ENCODE measurements at places on chromosomes 1 and 21.

DNA sequence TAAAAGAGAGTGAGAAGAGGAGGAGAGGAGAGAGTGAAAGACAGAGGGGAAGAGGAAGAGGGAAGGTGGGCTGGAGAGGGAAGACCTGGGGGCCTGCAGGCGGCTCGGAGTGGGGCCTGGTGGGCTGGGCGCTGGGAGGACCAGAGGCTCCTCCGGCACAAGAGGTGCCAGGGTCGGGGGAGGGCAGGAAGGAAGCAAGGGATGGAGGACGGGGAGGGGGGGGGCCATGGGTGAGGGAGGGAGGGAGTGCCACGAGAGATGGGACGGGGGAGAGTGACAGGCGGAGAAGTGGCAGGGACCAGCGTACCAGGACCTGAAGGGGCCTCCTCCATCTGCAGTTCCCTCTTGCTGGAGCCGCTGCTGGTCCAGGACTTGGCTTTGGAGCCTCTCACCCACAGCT is 87.7 kb downstream of the CASZ1 start:
- DNase-seq, result no peak

DNA sequence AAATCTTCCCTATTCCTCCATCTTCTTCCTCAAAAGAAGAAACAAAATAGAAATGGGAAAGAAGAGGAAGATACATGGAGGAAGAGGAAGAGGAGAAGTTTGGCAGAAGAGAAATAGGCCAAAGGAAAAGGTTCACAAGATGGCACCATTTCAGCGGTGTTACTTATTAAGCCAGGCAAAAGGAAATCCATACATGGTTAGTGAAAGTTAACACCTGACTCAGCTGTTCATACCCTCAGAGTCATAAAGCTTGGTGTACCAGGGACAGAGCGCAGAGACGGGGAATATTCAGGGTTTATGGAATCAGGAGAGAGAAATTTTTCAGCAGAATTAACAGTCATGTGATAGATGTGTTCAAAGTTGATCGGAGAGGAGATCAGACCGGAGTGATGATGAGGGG is 70.6 kb downstream of the COQ8A start:
- no peak for DNase-seq

- no peak for DNase-seq
Measured at GRCh38 chr1:219716611-219717114, 103.8 kb upstream of the ZC3H11B start.

DNA sequence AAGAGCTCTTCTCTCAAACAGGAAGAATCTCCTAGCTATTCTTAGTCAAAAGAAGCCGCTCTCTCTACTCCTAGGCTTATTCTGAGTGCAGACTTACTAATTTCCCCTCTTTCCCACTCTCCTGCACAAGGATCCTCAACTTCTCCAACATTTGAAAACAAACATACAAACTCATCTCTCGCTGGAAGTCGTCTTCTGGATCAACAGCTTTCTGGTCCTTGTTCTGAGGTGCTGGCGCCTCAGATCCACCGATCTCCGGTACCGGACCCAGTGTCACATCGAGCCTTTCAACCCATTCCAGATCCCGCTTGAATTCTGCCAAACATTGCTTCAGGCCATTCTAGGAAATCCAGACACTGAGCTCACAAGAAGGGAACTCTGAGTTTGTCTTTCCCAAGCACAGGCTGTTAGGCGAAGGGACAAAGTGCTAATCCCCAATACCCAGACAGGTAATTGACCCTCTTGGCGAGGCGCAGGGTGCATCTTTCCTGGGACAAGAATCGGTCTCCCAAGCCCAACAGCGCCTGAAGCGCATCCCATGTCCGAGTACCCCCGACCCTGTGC is 696 bp downstream of the EBNA1BP2 start:
- no peak for DNase-seq

GRCh38 chr1:83958704-83959103 is 40.2 kb downstream of the TTLL7 start:
- DNase-seq, result no peak

GRCh38 chr1:44847845-44848244 is 4.8 kb upstream of the PTCH2 start:
- DNase-seq, result no peak

DNA sequence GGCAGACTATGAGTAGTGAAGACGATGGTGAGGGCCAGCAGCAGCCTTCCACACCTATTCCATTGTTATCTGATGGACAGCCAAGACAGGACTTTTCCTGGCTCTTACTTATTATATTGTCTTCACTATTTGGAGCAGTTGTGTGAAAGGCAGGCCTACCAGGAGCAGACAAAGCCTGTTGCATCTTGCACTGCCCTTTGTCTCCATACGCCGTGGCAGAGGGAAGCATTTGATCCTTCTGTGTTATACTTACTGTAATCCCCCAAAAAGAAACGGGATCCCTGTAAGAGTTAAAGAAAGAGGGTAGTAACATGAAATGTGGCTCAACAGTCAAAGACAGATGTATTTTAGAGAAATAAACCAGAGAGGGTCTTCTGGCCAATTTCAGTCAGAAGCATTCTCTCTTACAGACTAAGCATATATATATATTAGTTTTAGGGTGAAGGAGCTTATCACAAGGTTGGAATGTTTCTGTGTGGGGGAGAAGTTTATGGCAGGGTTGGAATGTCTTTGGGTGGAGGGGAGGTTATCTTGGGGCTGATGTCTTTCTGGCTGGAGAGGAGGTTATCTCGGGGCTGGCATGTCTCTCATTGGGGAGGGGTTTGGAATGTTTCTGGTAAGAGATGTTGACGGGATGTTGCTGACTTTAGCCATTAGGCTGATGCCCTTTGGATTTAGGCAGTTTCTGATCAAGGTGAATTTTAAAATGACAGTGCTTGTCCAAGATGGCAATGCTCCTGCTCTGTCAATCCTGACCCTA is 23.4 kb upstream of the HSD3B1 start:
- no peak for DNase-seq

GRCh38 chr1:116514708-116515525 is 55.9 kb downstream of the CD58 start:
- DNase-seq, result peak; percentile 23

GRCh38 chr1:156434989-156435544 is 65.5 kb downstream of the MEF2D start:
- no peak for DNase-seq

DNA sequence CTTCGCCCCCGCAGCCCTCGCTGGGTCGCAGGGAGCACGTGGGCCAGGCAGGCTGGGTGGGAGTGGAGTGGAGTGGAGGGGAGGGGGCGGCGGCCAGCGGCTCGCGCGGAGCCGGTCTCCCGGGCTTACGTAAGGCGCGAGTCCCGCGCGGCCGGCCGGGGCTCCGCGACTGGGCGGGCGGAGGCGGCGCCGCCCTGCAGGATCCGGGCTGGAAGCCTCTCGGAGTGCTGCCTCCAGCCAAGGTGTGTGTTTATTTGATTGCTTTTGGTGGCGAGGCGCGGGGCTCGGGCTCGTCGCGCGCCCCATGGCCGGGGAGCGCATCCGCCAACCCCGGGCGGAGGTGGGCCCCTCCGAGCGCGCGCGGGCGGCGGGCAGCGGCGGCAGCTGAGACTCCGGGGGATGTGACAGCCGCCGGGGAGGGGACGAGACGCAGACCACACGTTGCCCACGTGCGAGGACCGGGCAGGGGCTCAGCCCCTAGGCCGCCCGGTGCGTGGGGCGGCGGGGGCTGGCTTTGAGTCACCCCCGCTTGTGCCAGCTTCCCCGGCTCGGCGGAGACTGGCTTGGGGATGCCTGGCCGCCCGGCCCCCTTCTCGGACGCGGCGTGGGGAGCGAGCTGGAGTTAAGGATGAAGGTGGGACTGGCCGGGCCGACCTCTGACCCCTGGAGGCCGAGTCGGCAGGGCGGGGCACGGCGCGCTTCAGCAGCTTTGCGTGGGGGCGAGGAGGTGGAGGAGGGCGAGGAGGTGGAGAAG is 402 bp upstream of the AK4 start:
- DNase-seq, result peak; percentile 38

GRCh38 chr21:34983680-34984086 is 65.4 kb downstream of the RUNX1 start:
- peak; percentile 54 for DNase-seq

GRCh38 chr1:66476774-66477173 is 57.2 kb upstream of the SGIP1 start:
- no peak for DNase-seq

GRCh38 chr21:45469273-45470086 is 64.5 kb downstream of the COL18A1 start:
- DNase-seq, result no peak

GRCh38 chr1:55053265-55053954 is 14.1 kb downstream of the PCSK9 start:
- no peak for DNase-seq

GRCh38 chr1:78267513-78268218 is 221.9 kb downstream of the GIPC2 start:
- DNase-seq, result no peak

DNA sequence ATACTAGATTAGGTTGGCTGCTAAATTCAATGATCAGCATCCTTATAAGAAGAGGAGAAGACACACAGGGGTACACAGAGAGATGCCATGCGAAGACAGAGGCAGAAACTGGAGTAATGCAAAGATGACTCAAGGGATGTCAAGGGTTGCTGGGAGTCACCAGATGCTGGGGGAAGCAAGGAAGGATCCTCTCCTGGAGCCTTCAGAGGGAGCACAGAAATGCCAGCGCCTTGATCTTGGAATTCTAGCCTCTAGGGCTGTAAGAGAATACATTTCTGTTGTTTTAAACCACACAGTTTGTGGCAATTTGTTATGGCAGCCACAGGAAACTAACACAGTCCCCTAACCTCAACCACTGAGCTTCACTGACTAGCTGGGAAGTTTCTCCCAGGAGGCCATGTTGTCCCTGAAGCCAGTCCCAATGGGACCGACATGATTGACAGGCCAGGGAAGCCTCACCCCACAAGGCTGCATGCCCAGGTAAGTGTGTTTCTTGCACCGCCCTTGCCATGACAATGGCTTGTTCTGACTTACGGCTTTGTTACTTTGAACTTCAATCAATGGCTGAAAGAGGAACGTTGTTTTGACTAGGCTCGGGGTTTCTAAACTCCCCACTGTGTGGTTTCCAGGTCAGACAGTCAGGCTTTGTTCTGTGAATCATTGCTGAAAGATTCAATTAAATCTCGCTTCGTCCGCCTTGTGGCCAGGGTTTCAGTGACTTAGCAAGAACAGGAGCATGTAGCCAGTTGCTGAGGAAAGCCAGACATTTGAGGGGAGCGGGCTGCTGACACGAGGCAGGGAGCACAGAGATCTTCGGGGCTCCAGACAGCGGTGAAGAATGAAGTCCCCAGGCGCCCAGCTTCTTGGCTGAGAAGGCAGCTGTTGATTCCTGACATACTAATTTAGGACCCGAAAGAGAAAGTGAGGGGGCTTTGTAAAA is 62.3 kb downstream of the RUNX1 start:
- peak; percentile 66 for DNase-seq

GRCh38 chr1:184745929-184746638 is 8.6 kb downstream of the EDEM3 start:
- no peak for DNase-seq

DNA sequence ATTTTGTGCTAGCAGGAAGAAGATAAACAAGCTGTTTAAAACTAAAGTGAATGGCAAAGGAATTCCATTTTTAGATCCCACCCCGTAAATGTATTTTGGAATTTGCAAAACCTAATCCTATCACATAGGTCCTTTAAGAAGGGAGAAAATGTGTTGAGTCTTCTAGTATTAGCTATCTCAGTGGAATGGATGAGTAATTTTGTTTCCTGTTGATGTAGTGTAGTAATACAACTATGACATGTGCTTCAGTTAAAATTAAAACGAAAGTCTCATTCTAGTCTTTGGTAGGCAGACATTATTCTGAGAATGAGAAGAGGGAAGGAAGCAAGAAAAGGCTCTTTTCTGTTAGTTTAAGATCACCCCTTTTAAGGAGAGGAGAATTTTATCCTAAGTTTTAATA is 265.9 kb upstream of the C1orf105 start:
- DNase-seq, result no peak

DNA sequence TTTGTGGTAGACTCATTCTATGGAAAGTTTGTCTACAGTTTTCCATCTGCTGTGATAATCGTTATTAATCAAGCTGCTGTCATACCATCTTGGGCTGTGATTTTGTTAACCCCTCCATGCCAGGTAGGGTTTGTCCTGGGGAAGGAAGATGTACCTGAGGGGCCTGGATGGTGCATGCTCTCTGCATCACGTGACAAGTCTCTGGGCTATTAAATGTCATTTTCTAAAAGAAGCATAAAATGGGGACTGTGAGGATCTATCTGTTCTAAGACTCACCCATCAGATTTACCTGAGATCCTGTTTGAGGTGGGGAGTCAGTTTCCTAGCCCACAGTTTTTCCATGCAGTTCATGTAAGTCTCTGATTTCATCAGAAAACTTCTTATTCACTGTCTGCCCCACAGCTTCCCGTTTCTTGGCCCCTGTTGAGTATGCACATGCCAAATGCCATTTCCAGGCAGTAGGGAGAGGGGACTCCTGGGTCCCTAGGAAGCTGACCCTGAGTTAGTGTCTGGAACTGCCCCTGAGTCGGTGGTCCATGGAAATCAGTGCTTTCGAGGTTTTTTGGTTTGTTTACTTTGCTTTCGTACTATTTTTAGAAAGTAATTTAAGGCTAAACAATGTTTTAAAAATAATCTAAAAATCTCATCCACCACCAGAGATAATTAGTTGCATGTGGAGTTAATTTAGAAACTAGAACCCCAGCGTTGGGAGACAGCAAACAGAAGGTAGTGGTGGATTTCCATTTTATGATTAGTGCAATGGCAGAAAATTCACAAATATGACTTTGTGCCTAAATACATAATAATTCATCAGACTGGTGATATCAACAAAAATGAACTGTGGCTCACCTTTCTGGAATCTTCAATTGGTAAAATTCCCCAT is 46.7 kb downstream of the ZBTB18 start:
- no peak for DNase-seq

DNA sequence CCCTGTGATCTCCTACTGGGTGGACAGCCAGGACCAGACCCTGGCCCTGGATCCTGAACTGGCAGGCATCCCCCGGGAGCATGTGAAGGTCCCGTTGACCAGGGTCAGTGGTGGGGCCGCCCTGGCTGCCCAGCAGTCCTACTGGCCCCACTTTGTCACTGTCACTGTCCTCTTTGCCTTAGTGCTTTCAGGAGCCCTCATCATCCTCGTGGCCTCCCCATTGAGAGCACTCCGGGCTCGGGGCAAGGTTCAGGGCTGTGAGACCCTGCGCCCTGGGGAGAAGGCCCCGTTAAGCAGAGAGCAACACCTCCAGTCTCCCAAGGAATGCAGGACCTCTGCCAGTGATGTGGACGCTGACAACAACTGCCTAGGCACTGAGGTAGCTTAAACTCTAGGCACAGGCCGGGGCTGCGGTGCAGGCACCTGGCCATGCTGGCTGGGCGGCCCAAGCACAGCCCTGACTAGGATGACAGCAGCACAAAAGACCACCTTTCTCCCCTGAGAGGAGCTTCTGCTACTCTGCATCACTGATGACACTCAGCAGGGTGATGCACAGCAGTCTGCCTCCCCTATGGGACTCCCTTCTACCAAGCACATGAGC is 17.2 kb upstream of the SLC25A44 start:
- no peak for DNase-seq

DNA sequence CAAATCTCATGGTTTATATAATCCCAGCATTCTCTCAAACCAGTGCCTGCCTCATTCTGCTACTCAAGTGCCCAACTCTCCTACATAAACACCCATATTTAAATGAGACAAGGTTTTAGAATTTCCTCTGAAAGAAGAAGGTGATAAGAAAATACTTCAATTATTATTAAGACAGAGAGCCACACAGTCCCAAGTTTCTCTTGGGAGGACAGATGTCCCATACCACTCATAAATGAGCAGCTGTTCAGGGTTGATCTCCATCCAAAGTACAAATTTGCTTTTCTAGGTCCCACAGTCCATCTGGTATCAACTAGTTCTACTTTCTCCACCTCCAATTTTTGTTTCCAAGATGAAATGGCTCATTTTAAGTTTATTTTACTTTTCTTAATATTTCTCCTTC is 11.3 kb downstream of the DCAF8 start:
- DNase-seq, result no peak
